ENCODE measurements at places on chromosomes 5 and 9. TPM values are rescaled to one million over a fixed set of nuclear protein-coding genes. Genes with fewer than 3 reads are reported as not detected.
A peak's percentile ranks its signal among the peaks of the same experiment; 100 is the strongest.

GRCh38 chr9:104682642-104683041 lies 11.7 kb upstream of the OR13D1 start:
- no peak for DNase-seq

DNA sequence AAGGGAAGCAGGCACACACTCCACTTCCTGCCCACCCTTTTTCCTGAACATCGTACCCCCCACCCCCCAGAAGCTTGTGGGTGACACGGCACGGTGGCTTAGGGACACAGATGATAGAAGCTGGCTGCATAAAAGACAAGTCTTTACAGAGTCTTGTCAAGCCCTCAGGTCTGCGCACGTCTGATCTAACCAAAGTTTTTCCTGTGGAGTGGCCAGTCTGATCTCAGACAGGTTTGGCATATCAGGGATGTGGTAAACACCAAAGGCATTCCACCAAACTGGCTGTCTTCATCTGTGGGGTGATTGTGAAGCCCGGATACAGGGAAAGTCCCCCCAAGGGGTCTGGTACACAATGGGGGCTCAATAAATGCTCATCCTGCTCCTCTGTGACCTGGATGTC lies 50.0 kb downstream of the CRB2 start:
- DNase-seq: no peak

GRCh38 chr5:124876983-124877382 lies 130.5 kb upstream of the ZNF608 start:
- no peak for DNase-seq

DNA sequence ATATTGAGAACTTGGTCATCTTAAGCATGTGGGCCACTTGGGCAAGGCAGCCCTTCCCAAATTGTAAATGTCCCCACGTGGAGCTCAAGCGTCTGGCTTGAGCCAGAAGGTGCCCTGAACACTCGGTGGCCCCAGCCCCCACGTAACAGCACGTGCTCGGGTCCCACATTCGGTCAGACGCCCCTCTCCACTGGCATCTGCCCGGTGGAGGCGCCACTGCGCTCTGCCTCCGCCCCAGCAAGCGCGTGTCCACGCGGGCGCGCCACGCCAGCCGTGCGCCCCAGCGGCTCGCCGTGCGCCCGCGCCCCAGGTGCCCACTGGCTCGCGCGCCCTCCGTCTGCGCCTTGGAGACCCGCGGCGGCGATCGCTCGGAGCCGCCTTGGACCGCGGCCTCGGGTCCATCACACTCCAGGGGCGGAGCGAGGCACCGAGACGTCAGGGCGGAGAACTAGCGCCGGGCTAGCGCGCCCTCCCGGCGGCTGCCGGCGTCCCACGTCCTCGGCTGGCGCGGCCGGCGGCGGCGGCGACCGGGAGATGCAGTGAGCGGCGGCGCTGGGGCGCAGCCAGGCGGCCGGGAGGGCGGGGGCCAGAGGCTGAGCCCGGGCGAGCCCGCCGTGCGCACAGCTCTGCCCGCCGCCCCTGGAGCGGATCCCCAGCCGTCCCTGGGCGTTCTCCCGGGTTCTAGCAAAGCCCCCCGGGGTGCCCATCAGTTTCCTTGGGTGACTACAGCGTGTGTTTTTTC lies at the start of gene PALM2AKAP2:
PALM2AKAP2 (plus strand) TSS at position 488 of the 742 bp plus-strand sequence. CDS start 291 bp downstream, outside the sequence.
- DNase-seq: no peak

DNA sequence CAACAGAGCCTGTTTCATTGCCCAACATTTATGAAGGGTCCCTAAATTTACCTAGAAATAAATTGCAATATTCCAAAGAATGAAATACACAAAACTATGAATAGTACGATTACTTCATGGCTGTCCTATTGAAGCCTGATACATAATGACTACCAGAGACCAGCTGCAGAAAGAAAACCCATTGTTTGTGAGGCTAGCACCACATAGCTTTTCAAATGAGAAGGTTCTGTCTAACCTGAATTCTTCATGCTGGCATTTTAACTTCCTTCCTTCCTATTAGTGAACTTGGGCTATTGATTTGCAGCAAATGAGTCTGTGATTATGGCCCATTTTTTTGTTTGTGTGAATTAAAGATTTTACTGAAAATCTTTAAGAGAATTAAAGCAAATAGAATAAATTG lies 47.3 kb downstream of the MEGF10 start:
- DNase-seq: no peak

DNA sequence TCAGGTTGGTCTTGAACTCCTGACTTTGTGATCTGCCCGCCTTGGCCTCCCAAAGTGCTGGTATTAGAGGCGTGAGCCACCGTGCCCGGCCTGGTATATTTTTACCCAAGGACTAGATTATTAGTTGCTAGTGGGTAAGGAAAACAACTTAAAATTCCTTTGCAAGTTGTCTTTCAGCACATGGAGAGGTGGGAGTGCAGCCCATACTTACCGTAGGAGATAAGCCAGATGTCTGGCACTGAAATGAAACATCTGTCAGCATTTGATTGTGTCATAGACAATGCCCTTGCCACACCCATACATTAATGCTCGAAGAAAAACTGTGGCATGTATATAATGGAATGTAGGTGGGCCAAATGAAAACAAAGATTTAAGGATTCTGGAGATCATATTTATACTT lies 36.6 kb upstream of the ANKH start:
- DNase-seq: no peak

DNA sequence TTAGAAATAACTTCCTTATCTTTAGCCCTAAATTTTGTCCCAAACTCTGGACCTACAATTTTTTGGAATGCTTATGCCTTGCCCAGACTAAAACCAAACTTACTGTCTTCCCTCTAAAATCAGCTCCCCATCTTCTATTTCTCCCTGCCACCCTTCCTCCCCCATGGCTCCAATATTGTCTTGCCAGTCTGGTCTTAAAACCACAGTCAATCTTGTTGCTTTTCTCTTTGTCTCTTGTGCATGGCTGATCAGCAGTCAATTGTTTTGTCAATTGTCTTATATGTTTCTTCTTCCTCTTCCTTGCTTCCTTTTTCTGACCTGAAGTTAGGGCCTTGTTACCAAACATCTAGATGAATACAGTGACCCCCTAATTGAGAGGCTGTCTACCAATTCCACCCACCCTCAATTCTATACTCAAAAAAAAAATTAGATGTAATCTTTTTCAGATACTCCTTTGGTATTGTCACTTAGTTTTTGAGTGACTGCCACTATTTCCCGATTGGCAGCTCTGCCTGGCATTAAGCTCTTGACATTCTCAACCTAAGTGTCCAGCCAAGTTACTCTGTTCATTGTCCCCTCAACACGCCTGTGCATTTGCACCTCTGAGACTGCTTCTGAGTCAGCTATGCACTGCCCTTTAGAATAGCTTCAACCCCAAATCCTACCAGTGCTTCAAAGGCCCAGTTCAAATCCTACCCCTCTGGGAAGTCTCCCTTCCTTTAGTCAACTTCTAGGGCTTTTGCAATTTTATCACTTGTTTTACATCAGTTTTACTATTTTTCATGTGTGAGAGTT lies 2.5 kb downstream of the PDCD1LG2 start:
- DNase-seq: no peak

- no peak for DNase-seq
Observed at GRCh38 chr9:112783551-112783954, 33.0 kb downstream of the SNX30 start.

GRCh38 chr5:139513852-139514485 lies 31.4 kb upstream of the STING1 start:
- DNase-seq: no peak

- no peak for DNase-seq
Observed at GRCh38 chr9:115757461-115757860, 396.1 kb upstream of the PAPPA start.

DNA sequence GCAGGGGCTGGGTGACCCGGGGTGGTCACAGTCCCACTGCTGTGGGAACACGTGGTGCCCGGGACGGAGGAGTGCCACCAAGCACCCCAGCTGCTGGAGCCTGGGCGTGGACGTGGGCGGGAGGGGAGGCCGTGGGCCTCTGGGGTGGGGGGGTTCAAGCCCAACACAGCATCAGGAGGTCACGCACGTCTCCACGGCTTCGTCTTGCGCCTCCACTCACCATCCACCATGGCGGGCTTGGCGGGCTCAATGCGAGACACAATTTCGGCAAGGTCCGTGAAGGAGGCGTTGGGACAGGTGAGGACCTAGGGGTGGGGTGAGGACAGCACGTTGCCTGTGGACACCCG lies 2.2 kb upstream of the NSMF start:
- no peak for DNase-seq

DNA sequence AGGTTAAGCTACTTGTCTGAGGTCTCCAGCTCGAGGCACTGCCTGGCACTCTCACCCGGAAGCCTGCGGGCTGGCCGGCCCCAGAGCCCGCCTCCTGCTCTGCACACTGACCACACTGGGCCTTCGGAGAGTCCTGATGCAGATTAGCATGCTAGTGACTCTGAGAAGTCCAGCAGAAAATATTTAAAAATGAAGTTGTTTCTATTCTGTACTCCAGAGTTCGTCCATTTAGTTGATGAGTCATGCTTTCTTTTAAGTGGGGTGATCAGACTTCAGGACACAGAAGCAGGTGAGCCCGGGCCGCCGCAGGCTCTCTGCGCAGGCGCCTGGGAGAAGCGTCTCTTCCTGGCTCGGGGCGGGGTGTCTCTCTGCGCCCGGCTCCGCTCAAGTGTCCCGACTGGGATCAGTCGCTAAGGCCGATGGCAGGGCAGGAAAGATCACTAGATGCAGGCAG lies 32.5 kb downstream of the FAM240B start:
- peak; percentile 63 for DNase-seq

- DNase-seq: no peak
Observed at GRCh38 chr5:136043968-136044610, 15.3 kb downstream of the TGFBI start.

- DNase-seq: no peak
Observed at GRCh38 chr5:158560170-158560569, 539.5 kb downstream of the EBF1 start.

DNA sequence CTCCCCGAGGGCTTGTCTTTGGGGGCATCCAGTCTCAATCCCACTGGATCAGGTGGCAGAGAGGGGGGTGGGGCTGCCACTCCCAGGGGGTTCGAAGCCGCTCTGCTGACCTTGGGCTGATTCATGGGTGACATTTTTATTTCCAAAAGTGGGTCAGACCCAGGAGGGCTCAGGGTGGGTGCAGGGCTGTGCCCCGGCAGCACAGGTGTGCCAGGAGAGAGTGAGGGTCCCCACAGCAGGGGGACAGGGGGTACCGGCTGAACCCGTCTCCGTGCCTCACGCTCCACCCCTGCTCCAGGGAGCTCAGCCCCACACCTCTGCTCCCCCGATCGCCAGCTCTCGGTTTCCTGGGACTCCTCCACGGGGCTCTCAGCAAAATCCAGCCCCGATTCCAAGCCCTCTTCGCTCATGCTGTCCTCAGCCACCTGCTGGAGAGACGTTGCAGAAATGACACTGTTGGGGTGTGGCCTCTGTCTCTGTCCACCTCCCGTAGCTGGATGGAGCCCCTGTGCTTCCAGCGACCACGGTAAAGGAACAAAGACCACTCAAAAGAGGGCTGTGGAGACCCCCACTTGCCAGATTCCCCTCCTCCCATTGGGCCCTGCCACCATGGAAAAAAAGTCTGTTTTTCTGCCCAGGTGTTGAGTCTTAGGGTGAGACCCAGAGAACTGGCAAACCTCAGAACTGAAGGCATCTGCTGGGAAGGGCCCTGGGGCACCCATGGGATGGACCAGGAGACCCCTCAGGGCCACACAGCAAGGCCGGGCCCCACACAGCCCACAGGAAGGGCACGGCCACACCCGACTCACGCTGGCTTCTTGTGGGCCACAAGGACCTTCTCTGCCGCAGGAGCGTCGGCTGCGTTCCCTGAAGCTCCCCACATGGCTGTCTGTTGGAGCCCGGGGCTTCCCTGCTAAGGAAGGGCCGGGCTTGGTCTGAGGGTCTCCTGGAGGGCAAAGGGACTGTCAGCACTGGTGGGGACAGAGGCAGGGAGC lies 10.6 kb upstream of the QSOX2 start:
- no peak for DNase-seq

- DNase-seq: no peak
Observed at GRCh38 chr5:56050551-56051255, 55.9 kb upstream of the IL6ST start.

DNA sequence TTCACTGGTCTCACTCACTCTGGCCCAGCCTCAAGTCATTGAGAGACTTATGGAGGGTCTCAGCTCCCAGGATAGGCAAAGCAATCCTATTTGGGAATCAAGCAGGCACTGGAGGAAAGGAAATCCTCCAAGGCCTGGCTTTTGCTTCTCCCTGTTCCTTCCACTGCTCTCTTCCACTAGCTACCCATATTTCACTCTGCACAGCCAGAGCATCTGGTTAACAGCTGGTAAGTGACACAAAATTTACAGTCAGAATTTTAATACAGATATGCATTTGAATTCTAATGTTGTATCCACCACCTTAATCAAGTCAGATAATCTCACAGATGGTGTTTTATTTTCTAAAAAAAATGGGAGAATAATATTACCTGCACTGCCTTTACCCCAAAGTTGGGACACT lies 868 bp upstream of the C1QTNF2 start:
- no peak for DNase-seq

DNA sequence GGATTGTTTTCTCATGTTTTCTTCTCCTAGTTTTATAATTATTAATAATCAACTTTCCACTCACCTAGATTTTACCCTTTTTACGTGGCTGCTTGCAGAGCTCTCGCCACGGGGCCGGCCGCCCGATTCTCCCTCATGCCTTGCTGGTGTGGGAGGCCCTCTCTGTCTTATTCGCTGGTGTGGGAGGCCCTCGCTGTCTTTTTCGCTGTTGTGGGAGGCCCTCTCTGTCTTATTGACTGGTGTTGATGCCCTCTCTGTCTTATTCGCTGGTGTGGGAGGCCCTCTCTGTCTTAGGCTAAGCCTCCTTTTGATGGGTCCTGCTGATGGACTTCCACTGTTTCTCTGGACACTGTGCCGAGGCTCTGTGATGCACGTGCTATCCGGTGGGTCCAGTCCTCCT lies 161.3 kb upstream of the IRX2 start:
- DNase-seq: peak; percentile 21

- DNase-seq: no peak
Observed at GRCh38 chr9:92384375-92384774, 20.0 kb downstream of the OGN start.

DNA sequence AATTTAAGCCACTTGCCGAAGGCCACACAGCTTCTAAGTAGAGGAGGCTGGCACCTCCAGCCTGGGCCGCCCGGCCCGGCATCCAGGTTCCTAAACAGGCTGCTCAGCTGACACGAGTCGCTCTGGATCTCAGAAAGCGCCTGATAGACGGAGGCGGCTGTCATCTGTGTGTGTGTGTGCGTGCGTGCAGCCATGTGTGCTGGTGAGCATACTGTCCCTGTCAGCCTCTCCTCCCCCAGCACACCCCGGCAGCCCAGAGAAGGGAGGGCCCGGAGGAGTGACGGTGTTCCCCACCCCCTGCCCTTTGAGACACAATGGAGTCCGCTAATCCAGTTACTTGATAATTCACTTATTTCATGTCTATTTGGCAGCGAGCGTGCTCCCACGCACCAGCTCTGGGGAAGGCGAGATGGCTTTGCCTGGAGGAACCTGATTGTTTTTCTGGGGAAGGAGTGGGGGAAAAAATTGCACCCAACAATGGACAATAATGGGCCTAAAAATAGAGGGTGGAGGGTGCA lies 20.0 kb downstream of the NTNG2 start:
- peak; percentile 83 for DNase-seq

The RPL37 gene
- 51.2 TPM for total RNA-seq

The C9 gene
- total RNA-seq: not detected

The RNF130 gene
- total RNA-seq: 51.3 TPM

The KIF12 gene
- total RNA-seq: not detected

The PTGS1 gene
- 14.6 TPM for total RNA-seq

The ADRA1B gene
- total RNA-seq: 3.4 TPM

The HRH2 gene
- 8.0 TPM for total RNA-seq

The COL27A1 gene
- 1.5 TPM for total RNA-seq

The DMRT3 gene
- not detected for total RNA-seq

Data from right atrium auricular region (tissue), 2 donors.